AG10803 (cell line): ENCODE measurements at places on chromosomes 3 and 15.

DNA sequence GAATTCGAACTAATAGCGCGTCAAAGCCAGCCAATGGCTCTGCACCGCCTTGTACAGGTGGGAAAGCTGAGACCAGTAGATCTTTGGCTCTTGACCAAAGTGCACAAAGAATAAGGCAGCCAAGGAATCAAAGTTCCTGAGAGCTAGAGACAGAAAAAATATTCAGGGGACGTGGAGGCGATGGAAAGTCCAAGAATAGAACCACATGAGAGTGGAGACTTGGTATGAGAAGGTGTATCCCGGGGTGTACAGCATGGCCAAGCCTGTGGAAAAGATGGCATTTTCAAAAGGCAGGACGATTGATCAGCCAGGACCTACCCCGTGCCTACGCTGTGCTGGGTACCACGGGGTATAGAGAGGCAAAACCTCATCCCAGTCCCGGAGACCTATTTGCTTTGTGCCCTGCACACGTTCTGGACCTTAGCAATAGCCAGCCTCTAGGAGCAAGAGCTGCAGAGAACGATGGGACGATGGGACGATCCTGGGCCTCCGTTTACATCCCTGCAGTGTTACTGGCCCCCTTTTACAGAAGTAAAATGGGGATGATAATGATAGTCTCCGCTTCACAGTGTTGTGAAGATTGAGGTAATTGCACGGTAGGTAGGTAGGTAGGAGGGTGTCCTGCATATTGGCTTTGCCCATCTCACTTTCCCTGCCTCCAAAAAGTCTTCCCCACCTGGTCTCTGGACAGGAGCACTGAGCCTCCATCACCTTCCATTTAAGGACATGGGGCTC, 583 bp upstream of the RBSN start:
- no peak for DNase-seq

DNA sequence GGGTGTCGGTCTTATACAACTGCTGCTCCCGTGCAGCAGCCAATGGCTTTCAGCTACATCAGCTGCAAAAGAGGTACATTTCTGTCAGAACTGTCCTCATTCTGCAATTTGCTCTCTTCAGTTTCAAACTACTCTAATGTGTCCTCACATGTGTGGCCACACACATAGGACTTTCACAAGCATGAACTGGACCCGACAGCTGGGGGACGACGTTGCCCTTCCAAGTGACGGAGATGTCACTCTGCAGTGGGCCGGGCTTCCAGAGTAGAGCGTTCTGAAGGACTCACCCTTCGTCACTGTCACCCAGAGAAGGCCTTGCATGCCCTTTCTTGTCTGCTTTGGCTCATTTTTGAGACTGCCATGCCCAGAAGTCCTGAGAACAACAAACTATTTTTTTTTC, 189.8 kb downstream of the ATP10A start:
- no peak for DNase-seq

- no peak for DNase-seq
Observed at GRCh38 chr15:70356919-70357318, 259.2 kb upstream of the TLE3 start.

DNA sequence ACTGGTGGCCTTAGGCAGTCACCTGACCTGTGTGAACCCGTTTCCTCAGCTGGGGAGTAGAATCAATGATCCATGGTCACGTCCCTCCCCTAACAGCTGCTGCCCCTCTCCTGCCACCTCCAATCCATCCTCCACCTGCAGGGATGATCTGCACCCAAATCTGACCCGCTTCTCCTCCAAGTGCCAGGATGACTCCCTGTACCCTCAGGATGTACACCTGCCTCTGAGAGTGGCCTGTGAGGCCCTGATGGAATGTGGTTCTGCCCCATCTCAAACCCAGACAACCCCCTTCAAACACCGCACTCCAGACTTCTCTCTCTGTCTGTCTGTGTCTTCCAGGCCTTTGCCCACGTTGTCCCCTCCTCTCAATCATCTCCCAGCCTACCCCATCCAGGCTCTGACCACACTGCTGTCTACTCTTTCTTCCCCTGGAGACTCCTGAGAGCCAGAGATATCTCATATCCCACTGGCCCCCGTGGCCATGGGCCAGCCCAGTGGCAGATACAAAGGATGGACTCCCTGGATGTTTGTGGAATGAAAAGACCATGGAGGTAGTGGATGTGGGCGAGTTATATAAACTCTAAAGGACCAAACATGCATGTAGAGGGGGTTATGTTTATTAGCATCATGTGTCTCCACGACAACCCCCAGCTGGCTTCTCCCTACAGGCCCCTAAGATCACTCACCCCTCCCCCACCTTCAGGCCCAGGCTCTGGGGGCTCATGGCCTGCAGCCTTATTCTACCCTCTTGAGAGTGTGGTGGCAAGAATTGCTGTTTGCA, 84.9 kb downstream of the SMAD6 start:
- DNase-seq = no peak

DNA sequence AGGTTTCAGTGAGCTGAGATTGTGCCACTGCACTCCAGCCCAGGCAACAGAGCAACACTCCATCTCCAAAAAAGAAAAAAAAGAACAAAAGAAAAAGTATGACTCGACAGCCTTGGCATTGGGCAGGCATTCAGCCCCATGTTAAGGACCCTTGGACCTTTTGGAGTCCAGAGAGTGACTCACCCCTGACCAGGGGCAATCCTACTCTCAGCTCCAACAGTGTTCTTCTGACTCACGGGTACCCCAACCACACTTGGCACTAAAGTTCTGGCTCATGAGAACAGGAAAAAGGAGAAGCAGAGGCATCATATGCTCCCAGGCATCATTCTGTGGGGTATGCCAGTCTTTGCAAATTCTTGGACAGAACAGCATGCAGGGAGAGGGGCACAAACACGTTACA, 252.4 kb upstream of the HES1 start:
- no peak for DNase-seq

DNA sequence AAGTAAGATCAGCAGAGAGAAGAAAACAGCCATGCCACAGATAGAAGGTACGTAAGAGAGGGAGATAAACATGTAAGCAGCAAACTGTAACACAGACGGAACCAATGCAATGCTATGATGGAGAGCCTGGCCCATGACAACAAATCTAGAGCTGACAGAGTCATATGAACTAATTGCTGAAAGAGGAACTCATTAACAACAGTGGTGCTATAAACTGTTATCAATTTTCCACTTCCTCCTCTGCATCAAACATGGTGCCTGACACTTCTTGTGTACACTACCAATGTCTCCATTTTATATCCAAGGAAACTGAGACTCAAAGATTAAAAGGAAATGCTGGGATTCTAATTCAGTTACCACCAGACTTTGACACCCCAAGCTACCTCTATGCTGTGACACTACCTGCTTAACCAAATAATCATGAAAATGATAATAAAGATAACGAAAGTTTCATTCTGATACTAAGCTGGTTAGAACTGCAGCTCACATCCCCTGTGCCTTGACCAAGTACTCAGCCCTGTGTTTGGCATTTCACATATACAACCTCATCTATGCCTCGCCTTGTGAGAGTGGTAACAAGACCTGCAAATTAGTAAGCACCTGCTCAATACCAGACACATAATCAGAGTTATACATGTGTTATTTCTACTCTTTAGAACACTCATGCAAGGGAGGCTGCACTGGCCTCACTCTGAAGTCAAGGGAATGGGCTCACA, 79.3 kb downstream of the ANO10 start:
- no peak for DNase-seq

- no peak for DNase-seq
Observed at GRCh38 chr3:166110102-166110501, 272.9 kb upstream of the BCHE start.

- peak; percentile 73 for DNase-seq
Observed at GRCh38 chr3:9028134-9028533, 64.9 kb upstream of the RAD18 start.

GRCh38 chr3:71075494-71075893, 508.0 kb downstream of the FOXP1 start:
- DNase-seq = no peak

DNA sequence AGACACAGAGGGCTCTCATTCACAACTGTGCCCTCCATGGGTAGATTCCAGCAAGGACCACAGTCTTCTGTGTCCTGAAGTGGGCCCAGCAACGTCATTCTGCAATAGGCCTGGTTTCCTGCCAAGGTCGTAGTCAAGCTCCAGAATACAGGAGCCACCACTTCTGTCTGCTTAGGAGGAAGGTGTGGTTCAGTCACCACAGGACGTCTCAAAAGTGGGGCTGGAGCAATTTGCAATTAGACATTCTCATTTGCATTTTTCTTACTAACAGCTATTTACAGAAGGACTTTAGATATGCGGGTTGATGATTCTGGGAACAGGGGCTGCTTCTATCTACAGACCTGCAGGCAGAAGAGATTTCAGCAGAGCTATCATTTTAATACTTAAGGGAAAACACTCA, 58.7 kb upstream of the MYRIP start:
- DNase-seq = no peak

DNA sequence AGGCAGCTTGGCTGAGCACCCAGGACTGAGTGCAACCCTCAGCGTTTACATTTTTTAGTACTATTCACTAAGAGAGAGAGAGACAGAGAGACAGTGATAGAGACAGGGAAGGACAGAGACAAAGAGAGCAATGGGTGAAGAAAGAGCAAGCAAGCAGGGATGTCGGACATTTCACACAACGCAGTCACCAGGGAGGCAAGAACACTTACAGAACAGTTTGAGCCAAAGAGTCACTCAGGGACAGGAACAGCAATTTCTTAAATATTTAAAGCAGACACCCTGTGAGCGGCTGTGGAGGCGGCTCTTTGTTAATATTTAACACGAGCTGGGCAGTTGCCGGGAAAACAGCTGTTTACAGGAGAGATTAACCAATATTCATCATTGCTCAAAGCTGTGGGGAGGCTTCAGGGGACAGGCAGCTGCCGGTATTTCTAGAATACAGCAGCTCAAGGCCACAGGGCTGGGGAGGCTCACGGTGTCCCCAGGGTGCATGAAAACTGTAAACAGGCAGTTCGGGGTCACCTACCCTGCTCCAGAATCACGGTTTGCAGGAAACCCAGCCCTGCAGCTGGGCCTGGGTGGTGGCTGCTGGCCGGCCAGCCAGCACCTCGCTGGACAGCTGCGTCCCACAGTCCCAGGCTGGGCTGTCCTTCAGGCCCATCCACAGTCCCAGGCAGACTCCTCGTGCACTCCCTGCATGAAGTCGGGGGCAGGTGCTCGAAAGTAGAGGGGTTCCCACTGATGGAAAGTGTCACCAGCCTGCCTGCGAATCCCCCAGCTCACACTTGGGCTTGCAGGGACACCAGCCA, 38.8 kb upstream of the PCSK6 start:
- peak; percentile 1 for DNase-seq

GRCh38 chr15:76983590-76984375, 11.1 kb upstream of the PSTPIP1 start:
- DNase-seq = no peak

- peak; percentile 99 for DNase-seq
Observed at GRCh38 chr3:29427266-29428103, 146.6 kb downstream of the RBMS3 start.

GRCh38 chr15:80967991-80968510, 21.6 kb downstream of the MESD start:
- DNase-seq = no peak

DNA sequence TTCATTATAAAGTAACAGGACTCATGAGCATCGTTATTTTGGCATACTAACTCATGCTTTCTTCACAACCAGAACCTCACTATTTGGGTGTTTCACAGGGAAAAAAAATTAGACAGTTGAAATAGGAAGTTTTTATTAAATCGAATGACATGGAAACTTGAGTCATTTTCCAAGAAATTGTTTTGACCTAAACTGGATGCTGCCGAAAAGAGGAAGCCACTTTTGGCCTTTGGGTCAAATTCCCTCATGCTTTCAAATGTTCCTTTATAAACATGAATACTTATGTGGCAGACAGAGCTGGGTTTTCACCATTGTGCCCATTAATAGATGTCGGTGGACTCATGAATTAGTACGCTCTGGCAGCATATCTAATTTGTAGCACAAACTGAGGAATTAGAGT, 224.9 kb downstream of the MCTP2 start:
- DNase-seq = no peak

DNA sequence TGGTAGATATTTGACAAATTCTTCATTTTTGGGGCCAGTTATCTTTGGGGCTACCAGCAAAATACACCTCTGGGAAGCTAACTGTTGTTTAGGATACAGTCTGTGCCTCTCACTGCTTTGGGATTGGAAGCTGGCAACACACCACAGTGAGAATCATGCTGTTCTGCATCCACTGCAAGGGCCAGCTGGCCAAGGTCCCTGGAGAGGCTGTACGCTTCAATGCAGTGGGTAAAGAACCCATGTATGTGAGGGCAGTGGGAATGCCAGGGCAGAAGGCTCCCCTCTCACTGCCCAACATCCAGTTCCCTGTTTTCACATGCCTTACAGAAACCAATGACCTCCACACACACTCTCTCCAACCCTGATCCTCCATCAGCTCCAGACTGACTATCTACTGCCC, 20.1 kb downstream of the ZDHHC3 start:
- DNase-seq = no peak

- DNase-seq = no peak
Observed at GRCh38 chr3:145959457-145960088, 201.4 kb downstream of the PLOD2 start.

GRCh38 chr3:53142986-53143385, 12.8 kb upstream of the RFT1 start:
- no peak for DNase-seq

DNA sequence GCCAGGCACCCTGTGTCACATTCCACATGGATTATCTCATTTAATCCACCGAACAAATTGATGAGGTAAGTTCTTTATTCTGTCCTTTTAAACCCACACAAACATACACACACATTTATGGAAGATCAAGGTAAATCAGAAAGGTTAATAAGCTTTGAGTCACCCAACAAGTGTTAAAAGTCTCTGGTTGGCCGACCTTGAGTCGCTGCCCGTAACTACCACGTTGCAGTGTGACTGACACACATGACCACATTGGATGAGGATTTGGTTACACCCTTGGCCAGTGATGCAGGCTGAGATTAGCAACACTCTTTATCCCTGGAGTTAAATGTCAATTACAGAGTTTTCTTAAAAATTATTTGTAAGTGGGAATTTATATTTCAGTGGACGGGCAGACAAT, 19.2 kb downstream of the FOXP1 start:
- DNase-seq = no peak

DNA sequence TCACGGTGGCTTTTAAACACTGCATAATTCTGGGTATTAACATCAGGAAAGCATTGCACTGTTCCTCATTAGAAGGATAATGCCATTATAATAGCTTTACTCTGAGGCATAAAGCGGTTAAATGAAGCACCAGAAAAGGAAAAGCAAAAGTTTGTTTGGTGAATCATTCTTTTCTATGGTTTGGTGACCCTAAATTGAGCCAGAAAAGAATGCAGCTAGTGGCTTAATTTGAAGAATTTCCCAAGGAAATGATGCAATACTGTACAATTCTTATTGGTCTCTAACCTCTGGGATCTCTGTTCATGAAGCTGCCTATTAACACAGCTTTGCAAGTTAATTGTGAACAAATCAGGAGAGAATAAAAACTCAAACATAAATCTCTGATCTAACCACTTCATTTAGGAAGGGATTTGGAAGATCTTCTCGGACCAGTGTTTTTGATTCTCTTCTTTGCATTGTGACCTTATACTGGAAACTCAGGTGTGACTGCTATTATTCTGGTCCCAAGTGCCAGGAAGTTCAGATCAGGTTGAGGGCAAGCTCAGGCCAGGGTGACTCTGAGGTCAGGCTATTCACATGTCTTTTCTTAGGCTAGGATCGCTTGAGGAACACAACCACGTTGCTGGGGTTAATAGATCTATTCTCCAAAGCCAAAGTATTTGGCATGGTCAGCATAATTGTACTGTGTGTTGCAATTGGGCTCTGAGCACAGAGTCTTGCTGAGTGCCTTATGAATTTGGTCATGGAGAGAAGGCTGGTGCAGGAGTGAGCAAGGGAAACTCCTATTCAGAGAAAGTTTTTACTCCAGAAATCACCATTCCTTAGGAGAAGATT, 11.3 kb upstream of the DLG1 start:
- DNase-seq = peak; percentile 97
